Kidney epithelial cell (primary cell): ENCODE measurements at places on chromosomes 12 and 14. TPM values are rescaled to one million over a fixed set of nuclear protein-coding genes. Genes with fewer than 3 reads are reported as not detected.

CSRP2 gene
- total RNA-seq, result 37.6 and 52.9 TPM in 2 replicates

TC2N gene
- total RNA-seq, result 8.5 and 9.6 TPM in 2 replicates

TESPA1 gene
- not detected in 2 replicates for total RNA-seq

MYH7 gene
- not detected in 2 replicates for total RNA-seq

- DNase-seq, result peak; percentile 51
Measured at GRCh38 chr14:61615743-61616523, 79.4 kb upstream of the HIF1A start.

GRCh38 chr14:95204705-95205104 lies 47.4 kb upstream of the DICER1 start:
- DNase-seq, result no peak

ZBTB1 gene
- total RNA-seq, result 44.1 and 46.3 TPM in 2 replicates

DNA sequence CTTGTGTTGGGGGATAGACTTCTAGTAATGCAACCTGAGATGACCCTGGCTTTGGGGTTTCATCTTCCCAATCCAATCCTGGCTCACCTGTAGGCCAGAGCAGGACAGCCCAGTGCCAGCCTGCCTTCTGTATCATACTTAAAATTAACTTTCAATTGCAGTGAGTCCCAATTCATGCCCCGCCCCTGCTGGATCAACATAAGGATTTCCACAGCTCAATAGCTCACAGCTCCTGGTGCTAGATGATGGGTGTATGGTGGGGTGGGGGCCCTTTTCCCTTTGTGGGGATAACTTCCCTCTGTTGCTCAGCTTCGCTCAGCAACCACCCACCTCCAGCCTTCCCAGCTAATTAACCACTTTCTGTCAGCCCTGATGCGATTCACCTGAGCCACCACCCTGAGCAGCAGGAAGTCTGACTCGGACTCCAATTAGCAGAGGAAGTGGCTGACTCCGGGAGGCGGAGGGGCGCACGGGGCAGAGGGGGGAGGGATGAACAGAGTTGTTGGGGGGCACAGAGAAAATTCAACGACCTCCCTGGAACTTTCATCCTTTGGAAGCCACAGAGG lies 24.3 kb upstream of the CHGA start:
- DNase-seq, result no peak

RNASE4 gene
- total RNA-seq, result 4.2 and 5.6 TPM in 2 replicates

DNA sequence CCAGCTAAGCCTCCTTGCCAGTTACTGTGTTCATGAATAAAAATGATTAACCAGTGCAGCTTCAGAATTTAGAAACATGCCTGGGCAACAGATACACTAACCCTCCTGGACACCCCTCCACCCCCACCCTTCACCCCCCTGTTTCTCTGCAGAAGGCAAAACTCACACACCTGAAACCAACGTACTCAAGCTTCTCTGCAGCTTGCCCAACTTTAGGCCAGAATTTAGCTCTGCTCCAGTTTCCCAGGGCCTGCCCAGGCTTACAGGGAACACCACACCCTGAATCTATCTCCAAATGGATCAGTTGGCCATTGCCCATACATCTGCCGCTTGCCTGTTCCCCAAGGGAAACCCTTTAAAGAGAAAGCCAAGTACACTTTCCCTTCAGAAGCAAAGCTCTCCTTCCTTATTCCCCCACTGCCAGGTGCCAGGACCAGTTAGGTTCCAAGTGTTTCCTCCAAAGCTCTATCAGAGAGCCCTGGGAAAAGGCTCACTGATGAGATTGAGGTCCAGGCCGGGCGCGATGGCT lies 1.8 kb upstream of the SPPL3 start:
- no peak for DNase-seq

MYF6 gene
- not detected in 2 replicates for total RNA-seq

CAPZA3 gene
- total RNA-seq, result not detected in 2 replicates

DNA sequence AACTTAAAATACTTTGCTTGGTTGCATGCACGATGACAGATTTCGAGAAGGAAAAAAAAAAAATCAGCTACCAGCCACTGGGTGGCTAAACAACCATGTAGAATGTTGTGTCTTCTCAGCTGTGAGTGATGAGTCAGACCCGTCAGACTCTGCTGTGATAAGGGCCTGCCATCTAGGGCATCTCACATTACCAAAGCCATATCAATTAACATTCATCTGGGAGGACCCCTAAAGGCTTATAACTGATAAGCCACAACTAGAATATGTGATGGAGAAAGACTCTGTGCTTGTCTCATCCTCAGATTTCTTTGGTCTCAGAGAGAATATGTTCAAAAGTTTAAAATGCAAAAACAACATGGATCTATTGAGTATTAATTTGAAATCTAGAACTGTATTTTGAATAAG lies 111.5 kb downstream of the PAX9 start:
- DNase-seq, result no peak

DNA sequence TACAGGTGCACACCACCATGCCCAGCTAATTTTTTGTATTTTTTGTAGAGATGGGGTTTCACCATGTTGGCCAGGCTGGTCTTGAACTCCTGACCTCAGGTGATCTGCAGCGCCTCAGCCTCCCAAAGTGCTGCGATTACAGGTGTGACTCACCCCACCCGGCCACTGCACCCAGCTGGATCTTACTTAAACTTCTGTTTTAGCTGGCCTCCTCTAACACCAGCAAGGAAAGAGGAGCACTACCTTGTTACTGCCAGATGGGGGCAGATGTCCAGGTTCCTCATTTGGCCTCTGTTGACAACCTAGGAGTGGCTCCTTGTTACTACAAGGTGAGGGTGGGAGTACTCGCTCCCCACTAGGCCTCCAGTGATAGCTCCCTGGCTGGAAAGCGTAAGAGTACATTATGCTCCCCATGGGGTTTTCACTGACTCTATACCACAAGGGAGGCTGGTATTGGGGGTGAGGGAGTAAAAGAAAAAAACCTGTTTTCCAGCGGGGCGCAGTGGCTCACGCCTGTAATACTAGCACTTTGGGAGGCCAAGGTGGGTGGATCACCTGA lies 13.2 kb upstream of the ARF6 start:
- peak; percentile 31 for DNase-seq

GRCh38 chr12:76002598-76003354 lies 28.8 kb downstream of the PHLDA1 start:
- DNase-seq, result no peak

RGS6 gene
- total RNA-seq, result not detected in 2 replicates

- DNase-seq, result no peak
Measured at GRCh38 chr12:31797230-31797872, 68.5 kb upstream of the AMN1 start.

DNA sequence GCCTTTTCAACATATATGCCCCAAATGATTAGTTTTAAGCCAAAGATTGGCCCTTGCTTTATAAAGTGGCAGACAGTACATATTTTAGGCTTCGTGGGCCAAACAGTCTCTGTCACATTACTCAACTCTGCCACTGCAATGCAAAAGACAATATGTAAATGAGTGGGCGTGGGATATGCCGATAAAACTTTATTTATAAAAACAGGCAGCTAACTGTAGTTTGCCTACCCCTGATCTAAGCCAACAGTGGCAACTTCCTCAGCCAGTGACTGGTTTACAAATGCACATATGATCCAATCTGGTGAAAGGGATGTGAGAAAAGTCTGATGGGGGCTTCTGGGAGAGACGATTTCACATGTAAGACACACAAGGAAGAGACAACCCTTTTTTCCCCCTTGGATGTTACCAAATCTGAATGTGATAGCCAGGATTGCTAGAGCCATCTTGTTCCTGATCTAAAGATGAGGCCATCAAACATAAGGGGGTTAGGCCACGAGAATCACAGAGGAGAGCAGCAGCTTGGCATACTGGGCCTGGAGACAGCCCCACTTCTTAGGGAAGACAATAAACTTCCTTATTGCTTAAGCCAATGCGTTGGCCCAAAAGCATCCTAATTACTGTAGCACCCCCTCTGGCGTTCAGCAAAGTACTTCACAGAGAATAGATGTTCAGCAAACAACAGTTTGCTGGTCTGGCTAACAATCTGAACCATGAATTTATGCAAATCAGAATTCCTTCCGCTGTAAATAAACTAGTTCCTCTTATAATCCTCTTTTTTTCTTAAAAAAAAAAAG lies 75.2 kb upstream of the TMCC3 start:
- no peak for DNase-seq

SLCO1B1 gene
- not detected in 2 replicates for total RNA-seq

FRMD6 gene
- total RNA-seq, result 206 and 228 TPM in 2 replicates

NRL gene
- total RNA-seq, result 3.6 and 4.8 TPM in 2 replicates

TNFAIP2 gene
- 152 and 154 TPM in 2 replicates for total RNA-seq

- no peak for DNase-seq
Measured at GRCh38 chr12:98437806-98438595, 77.4 kb upstream of the TMPO start.

DNA sequence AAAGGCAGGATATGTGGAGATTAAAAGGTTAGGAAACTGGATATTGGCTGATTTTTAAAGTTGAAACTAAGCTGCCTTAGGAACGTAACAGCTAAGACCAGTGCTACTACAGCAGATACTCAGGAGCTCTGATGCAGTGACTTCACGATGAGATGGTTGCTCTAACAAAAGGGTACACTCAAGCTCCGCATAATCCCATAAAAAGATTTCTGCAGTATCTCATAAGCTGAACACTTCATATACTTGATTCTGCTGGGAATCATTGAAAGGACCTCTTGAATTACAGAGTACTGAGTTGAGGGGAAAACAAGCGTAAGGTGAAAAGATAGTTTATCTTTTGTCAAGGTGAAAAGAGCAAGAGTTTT lies 3.7 kb downstream of the RNF10 start:
- no peak for DNase-seq

DNA sequence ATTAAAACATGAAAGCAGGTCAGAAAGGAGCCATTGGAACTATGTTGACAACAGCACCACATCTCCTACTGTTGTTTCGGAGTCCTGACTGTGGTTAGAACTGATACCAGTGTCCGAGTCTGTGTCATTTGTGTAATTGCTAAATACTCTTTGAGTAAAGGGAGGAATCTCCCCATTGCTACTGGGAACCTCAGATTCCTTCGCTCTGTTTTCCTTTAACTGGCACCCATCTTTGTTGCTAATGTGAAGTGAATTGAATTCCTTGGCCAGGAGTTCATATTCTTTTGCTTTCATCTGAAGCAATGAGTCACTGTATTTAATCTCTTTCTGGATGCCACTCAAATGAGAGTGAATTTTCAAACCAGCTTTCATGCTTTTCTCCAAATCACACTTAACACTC lies 31.5 kb downstream of the RASSF9 start:
- DNase-seq, result no peak

GRCh38 chr14:36855396-36855795 lies 193.7 kb downstream of the PAX9 start:
- no peak for DNase-seq

- DNase-seq, result no peak
Measured at GRCh38 chr14:95645389-95645996, 40.7 kb upstream of the TCL1B start.

BMAL2 gene
- 28.4 and 31.3 TPM in 2 replicates for total RNA-seq

E2F7 gene
- total RNA-seq, result 34.2 and 53.3 TPM in 2 replicates

DNA sequence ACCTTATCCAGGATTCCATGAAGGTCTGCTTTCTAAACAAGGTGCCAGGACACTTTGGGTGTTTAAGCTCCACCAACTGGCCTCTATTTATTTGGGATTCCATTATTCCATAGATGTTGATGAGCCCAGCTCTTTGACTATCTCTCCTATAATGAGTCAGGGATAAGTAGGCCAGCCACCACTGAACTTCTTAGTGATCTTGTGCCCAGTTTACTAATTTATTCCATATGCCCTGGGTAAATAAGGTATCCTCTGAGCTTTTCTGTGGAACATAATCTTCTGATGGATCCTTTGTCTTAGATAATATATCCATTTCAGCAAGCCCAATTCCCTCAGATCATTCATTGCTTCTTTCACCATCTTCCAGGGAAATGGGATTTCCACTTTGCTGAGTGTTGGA lies 535.0 kb downstream of the FOXG1 start:
- DNase-seq, result no peak

GLS2 gene
- 2.3 and 3.3 TPM in 2 replicates for total RNA-seq

ZDHHC22 gene
- 0.21 TPM in 1 of 2 replicates, not detected in the other for total RNA-seq

GRCh38 chr12:31796270-31796951 lies 67.6 kb upstream of the AMN1 start:
- DNase-seq, result no peak

GRCh38 chr14:24483604-24484252 lies 24.3 kb downstream of the CMA1 start:
- no peak for DNase-seq

DNA sequence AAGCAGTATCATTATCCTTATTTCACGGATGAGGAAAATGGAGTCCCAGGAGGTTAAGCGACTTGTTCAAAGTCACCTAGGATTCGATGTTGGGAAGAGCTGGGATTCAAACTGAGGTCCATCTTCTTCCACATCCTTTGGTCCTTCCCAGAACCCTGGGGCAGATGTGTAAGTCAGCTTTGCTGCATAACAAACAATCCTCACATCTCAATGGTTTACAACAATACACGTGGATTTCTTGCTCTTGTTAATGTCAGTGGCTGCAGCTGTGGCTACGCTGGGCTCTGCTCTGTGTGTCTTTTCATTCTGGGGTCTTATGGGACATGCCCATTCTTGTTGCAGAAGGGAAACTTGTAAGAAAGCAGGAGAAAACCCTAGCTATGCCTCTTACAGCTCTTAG lies 26.3 kb upstream of the PPP1CC start:
- no peak for DNase-seq

DNA sequence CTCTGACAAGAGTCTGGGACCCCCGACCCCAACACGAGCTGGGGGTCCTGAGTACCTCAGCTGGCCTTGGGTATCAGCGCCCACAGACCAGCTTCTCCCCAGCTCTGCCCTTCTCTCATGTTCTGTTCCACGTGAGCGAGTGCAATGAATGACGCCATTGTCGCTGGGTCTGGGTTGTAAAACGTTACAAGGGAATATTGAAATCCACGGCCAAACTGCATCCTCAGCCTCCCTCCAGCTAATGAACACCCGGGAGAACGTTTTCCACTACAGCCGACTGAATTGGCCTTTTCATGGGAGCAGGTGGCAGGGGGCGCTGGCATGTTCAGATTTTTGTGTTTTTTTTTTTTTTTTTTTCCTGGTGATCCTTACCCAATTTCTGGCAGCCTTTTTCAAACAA lies 34.7 kb downstream of the TBX5 start:
- no peak for DNase-seq

DNA sequence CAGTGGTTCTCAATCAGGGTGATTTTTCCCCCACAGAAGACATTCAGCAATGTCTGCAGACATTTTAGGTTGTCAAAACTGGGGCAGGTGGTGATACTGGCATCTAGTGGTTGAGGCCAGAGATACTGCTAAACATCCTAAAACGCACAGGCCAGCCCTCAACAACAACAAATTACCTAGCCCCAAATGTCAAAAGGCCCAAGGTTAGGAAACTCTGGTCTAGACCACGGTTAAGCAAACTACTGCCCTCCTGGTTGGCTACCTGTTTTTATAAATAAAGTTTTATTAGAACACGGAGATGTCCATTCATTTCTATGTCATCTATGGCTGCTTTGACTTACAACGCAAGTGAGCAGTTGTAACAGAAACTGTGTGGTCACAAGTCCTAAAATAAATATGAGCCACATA lies 186.7 kb downstream of the EFCAB11 start:
- DNase-seq, result peak; percentile 9

DNA sequence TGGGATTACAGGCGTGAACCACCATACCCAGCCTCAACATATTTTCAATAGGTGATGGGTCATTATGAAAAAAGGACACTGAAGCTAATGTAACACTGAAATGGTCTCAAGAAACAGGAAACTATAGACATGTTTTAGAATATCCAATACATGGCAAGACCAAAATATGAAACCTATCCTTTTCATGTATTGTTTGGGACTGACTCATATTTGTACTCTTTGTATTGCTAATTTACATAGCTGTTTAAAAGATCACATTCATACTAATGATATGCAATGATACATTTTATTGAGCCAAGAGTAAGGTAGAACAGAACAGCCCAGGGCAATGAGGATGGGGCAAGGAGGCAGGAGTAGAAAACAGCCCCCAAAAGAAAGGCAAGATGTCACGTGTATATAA lies 32.6 kb downstream of the RESF1 start:
- DNase-seq, result no peak
